Hematopoietic multipotent progenitor cell (in vitro differentiated cells): ENCODE measurements at places on chromosomes 5 and 9.

DNA sequence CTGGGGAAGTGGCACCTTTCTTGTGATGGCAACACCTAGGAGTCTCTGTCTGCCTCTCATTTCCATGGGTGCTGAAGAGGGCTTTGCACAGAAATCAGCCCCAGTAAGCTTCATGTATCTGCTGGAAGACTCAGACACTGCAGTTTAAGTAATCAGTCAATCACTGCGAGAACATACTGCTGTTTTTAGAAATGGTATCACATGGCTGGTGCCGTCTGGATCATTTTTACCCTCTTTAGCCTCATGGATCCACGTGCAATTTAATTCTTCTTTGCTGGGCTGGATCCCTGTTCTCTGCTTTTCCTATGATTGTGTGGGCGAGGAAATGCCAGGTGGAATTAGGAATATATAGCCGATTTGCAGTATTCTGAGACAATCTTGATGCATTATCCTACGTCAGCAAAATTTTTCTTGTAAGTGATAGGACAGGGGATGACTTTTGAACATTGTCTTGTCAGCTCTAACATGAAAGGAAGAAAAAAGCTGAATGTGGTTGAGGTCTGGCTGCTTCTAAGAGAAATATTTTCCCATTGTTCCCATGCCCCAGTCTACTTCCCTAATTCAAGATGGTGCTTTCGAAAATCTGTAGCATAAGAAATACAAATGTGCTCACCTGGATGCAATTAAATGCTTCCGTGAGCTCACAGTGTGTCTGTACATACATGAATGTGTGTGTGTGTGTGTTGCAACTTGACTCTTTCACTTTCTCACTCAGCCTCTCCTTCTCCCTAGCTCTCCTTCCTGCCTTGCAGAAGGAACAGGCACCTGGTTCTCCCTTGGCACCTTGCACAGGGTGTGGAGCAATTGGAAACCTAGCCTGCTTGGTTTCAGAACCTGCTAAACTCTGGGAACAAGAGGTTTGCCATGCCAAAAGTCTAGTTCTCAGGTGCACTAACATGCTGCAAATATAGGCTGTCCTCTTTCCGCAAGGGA is 281.6 kb downstream of the NTRK2 start:
- DNase-seq: no peak

- no peak for DNase-seq
Measured at GRCh38 chr5:55582256-55582655, 47.5 kb upstream of the PLPP1 start.

DNA sequence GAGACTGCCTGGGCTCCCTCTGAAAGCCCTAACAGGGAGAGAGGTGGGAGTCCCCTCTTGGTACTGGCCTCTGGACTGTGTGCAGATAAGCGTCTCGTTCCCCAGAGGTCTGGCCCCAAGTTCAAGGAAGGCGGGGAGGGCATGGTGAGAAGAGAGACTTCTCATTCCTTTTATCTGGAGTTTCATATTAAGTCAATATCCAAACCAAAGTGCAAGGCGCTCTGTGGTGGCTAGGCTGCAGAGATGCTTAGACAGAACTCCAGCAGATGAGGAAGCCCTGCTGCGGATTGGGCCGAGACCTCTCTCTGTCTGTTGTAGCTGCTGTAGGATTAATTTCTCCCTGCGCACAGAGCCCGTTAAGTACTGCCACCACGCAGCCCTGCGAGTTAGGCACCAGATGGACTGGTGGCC is 16.0 kb downstream of the MVB12B start:
- DNase-seq: no peak

GRCh38 chr5:150789943-150790611 is 11.5 kb downstream of the SMIM3 start:
- peak; percentile 32 for DNase-seq

DNA sequence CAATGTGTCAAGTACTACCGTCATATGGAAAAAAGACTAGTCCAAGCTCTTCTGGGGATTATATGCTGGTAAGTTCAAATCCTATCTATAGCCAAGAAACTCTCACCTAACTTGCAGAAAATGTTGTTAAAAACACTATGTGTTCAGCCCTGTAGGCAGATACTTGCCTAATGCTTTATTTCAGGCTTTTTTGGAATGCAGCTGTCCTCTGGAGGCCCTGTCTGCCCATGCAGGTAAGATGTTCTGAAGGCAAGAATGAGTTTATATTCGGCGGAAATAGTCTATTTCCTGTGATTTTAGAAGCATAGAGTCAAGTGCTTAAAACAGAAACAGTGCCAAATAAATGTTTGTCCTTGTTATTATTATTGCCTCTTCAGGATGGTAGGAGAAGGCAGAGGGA is 34.3 kb upstream of the PPP2R2B start:
- no peak for DNase-seq

DNA sequence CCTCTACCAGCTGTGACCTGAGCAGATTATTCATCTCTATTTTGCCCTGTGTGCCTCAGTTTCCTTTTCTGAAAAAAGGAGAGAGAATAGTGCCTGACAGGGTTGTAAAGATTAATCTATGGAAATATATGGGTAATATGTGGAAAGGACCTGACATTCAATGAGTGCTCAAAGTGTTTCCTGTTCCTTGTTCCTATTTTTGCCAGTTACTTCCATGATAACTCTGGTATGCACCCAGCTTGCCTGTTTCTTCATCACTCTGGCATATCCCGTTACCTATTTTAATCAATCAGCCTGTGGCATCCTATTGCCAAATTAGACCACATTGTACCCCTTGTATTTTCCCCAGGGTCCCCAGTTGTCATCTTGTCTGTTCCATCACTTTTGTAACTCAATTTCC is 3.6 kb upstream of the ARAP3 start:
- DNase-seq: no peak

DNA sequence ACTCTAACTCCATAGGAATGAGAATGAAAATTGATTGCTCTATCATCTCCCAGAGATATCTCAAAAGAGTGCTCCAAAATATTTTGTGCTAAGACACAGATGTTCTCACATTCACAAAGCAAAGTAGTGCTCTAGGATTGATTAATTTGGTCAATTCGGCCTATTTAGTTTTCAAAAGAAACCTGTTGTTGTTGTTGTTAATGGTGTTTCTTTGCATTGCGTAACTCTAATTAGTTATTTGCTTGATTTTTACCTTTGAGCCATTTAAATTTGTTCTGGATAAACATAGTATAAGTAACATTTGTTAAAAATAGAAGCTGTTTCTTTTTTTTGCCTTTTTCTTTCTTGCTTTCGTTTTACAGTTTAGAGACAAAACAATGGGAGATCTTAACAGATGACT is 382.5 kb downstream of the CAAP1 start:
- DNase-seq: no peak

DNA sequence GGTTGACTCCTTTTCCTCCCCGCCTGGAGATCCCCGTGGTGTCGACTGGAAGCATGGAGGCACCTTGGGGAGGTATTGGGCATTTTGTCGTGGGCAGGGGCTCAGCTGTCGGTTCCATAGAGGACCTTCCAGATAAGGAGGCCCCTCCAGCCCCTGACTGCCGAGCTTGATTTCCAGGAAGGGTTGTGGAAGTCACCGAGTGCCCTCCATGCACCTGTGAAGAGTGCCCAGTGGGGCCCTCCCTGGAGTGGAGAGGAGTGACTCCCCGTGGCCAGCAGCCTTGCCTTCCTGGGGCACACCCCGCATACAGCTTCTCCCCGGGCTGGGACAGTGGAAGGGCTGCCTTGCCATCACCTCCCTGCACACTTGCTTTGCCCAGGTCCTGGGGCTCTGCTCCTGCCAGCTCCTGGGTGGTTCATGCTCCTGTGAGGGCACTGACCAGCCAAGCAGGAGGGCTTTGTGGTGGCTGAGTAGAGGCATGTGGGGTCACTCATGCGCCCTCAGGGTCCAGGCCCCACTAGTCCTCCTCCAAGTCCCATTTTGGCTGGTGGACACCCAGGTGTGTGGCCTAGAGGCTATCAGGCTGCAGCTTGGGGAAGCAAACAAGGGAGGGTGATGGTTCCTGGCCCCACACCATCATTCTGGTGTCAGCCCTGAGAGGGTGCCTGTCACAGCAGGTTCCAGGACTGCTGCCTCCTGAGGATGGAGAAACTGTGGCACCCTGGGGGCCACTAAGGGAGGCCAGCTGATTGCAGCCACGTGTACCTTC is 133.0 kb downstream of the WNK2 start:
- DNase-seq: no peak

DNA sequence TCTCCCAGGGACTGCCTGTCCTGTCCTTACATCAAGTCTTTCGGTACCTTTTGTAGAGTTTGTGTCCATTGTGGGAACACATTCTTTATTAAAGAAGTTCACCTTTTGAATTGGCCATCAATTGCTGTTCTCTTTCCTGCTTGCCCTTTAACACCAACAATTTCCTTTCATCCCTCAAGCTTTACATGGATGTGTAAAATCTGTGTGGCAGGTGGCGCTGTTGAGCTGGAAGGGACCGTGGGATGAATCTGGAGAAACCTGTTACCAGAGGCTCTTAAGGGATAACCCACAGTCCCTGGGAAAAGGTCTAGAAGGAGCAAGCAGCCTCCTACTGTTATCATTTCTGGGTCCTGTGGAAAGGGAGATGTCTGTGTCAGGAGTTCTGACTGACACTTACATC is 7.9 kb upstream of the ZFP62 start:
- DNase-seq: peak; percentile 51

DNA sequence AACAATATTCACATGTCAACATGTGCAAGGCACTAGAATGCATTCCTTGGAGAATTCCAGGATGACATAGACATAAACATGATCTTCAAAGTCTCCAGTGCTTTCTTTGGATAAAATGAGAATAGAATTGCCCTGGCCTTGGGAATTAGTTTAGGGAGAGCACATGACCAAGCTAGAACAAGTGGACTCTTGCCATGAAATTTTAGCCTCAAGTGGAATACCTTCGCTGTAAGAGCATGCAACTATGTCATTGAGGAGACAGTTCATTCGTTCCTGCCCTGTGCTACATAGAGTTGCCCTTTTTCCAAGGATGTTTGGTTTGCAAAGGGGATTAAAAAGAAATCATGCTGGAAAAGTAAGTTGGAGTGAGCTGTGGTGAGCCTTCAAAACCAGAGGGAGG is 42.7 kb downstream of the ZFAND5 start:
- DNase-seq: no peak

- DNase-seq: no peak
Measured at GRCh38 chr9:107994648-107995047, 505.1 kb upstream of the KLF4 start.

GRCh38 chr5:32342656-32343055 is 29.9 kb upstream of the MTMR12 start:
- DNase-seq: no peak

DNA sequence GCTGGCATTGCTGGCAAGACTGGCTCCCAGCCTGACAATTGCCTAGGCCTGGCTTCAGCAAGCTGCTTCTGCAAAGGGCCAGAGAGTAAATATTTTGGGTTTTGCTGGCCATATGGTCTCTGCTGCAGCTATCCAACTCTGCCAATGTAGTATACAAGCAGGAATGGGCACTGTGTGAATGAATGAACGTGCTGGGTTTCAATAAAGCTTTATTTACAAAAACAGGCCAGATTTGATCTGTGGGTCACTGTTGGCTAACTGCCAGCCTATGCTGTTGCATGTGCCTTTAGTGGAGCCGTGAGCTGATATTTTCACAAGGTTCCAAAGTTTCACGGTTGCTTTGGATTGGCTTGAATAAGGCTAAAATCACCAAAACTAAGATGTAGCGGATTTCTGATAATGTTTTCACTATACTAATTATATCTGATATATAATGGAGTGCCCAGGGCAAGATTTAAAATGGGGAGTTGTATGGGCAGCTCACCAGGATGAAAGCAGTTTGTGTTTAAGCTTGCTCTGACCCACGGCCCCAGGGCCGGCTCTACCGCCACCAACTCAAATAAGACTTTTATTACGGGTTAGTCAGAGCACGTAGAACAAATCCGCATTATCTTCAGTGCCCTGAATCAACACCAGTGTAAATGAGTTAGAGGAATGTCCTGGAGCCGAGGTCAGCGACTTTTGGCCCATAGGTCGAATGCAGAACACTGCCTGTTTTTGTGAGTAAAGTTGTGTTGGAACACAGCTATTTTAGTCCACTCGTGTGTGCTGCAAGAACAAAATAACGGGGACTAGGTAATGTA is 98.6 kb upstream of the DAP start:
- DNase-seq: no peak

- DNase-seq: no peak
Measured at GRCh38 chr9:100170556-100170955, 71.5 kb downstream of the INVS start.

GRCh38 chr5:76696251-76696650 is 19.7 kb upstream of the F2R start:
- no peak for DNase-seq

GRCh38 chr9:93380410-93381060 is 71.0 kb upstream of the FAM120A start:
- no peak for DNase-seq

DNA sequence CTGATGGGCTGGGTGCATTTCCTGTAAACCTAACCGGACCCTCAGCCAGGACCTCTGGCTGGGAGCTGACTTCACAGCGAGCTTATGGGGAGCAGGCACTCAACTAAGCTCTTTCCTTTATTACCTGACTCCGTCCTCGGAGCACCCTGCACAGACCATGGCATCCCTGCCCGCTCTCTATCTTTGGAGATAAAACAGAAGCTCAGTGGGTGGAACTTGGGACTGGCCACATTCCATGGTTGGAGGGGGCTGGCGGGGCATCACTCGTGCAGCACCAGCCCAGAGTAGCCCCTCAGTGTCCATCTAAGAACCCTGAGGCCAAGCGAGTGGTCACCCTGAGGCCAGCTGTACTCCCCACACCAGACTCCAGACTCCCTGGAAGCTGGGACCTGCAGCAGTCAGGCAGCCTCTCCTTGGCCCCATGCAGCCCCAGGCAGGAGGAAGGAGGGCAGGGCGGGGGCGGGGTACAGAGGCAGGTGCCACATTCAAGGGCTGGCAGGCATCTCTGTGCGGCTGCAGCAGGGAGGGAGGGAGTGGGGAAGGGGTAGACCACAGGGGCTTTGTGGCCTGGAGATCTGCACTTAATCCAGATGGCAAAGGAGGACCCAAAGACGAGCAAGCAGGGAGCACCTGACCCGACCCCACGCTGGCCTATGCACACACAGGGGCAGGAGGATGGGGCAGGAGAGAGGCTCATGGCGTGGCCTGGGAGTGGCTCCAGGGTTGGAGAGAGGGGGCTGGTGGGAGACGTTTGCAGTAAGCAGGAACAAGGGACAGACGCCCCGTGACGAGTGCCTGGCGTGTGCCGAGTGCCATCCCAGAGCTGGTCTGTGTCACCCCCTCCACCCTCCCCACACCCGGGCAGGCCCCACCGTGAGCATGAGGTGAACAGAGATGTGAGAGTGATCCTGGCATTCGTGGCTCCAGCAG is 26.1 kb downstream of the GLT6D1 start:
- no peak for DNase-seq

GRCh38 chr9:5920860-5921328 is 30.2 kb downstream of the MLANA start:
- DNase-seq: no peak

GRCh38 chr9:115276621-115277020 is 158.7 kb upstream of the TNC start:
- no peak for DNase-seq

GRCh38 chr9:104961701-104962359 is 33.9 kb upstream of the ABCA1 start:
- DNase-seq: no peak
